ENCODE measurements at places on chromosomes 16 and 17.

GRCh38 chr16:50652836-50653425 is 28.2 kb downstream of the SNX20 start:
- DNase-seq: no peak

DNA sequence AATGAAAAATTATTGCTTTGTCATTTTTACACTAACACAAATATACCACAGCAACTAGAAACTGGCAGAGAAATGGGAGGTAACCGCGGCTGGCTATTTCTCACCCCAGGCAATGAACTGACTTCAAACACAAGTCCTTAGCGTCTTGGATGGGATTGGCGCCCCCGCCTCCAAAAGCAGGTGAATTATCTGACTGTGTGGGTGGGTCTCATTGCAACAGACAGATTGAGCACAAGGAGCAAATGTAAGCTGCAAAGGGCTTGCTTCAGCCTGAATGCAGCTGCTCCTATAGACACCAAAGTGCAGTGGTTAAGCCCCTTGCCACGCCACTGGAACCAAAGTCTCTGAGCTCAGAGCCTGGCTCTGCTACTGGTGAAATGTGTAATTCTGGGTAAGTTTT is 225.0 kb downstream of the XYLT1 start:
- no peak for DNase-seq

DNA sequence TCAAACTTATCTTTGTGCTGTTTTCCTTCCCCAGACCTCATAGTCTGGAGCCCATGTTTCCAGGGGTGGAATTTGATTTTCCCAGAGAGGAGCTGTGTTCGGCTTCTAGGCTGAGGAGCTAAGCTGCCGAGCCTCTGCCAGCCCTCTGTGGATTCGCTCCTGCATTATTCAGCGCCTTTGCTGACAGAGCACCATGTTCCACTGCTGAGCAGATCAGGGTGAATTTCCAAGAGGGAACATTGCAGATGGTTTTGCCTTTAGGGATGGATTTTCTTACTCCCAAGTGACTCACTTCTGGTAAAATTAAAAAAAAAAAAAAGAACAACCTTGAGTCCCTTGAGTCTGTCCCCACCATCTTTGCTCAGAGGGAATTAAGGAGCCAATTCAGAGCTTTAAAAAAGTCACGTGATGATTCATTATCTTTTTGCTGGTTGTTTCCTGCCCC is 229.5 kb downstream of the PRKCA start:
- DNase-seq: peak; percentile 57

DNA sequence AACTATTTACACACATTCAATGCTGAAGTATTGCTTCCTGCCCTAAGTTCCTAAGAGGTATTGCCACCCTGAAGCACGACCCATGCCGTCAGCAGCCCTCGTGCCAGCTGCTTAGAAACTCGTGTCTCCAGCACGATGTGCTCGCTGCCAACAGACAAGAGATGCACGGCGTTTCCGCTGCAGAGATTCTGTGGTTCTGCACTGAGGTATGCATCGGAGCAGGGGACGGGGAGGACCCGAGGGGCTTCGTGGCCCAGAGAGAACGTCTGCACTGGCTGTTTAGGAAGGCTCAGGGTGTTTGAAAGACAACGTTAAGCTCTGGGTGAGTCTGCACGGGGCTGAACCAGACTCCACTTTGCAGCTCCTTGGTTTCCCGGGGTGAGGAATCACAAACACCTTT is 82.7 kb upstream of the CREBBP start:
- DNase-seq: no peak

- no peak for DNase-seq
These were observed 71.6 kb downstream of the MAP2K6 start for GRCh38 chr17:69485901-69486643.

GRCh38 chr17:79028496-79029326 is 4.7 kb downstream of the C1QTNF1 start:
- DNase-seq: peak; percentile 52

DNA sequence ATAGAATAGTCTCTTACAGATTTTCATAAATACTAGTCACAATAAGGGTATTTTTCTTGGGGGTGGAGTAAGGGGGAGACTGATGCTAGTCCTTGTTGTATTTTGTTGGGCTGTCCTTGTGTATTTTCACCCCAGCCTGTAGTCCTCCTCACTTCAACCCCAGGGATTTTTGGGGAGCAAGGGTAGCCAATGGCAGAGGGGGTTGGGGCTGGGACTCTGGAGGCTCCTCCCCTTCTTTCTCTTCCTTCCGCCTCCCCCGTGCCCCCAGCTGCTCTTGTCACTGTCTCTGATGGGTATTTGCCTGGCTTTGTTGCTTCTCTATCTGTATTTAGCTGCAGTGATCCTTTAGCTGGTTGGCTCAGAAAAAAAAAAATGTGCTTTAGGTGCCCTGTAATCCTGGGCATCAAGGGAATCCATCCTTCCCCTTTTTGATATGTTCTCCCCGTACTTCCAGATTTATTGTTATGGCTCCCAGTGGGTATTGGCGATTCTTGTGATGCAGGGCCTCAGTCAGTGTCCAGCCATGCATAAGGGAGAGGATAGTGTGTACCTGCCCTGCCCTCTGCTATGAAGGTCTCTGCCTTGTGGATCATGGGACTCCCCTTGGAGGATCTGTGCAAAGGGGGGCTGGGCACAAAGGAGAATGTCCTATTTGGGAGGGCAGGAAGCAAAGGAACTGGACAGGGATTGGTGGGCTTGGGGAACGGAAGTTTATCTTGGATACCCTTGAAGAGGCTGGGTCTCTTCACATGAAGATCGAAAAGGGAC is 16.5 kb downstream of the SNF8 start:
- no peak for DNase-seq

GRCh38 chr17:41308918-41309359 is at the start of gene KRTAP16-1:
Gene KRTAP16-1, minus strand, starts transcription at chr17:41309309. Its CDS starts 56 bp downstream, at chr17:41309253.
- no peak for DNase-seq

DNA sequence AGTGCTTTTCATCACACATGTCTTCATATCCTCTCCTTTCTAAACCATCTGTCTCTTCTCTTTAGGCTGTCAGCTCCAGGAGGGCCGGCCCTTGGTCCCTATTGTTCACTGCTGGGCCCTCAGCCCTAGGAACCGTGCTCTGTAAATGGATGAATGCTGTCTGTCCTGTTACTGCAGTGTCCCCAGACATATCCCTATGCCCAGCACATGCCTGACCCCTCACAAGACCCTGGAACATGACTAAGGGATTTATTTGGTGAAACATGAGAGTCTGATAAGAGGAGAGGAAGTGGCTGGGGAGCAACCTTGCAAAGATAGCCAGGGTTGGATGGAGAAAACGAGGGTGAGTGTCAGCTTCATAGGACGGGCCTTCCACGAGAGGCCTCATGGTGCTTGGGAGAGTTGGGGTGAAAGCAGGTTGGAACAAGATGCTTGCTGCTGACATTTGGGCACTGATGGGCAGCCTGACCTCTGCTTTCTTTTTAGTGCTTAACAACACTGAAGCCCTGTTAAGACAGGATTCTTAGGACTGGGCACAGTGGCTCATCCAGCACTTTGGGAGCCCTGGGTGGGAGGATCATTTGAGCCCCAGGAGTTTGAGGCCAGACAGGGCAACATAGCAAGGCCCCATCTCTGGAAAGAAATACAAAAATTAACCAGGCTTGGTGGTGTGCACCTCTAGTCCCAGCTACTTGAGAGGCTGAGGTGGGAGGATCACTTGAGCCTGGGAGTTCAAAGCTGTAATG is 39.0 kb downstream of the ABCC1 start:
- DNase-seq: no peak

GRCh38 chr17:38420518-38420917 is 7.7 kb upstream of the ARHGAP23 start:
- DNase-seq: no peak

DNA sequence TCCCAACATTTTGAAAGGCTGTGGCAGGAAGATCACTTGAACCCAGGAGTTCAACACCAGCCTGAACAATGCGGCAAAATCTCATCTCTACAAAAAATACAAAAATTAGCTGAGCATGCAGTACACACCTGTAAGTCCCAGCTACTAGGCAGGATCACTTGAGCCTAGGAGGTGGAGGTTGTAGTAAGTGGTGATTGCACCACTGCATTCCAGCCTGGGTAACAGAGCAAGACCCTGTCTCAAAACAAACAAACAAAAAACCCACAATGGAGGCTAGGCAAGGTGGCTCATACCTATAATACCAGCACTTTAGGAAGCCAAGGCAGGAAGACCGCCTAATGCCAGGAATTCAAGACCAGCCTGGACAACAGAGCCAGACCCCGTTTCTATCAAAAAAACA is 12.0 kb downstream of the APPBP2 start:
- DNase-seq: peak; percentile 57

GRCh38 chr17:652314-652713 is 62.3 kb downstream of the VPS53 start:
- no peak for DNase-seq

GRCh38 chr17:17837380-17837821 is 615 bp upstream of the SREBF1 start:
- DNase-seq: peak; percentile 94

DNA sequence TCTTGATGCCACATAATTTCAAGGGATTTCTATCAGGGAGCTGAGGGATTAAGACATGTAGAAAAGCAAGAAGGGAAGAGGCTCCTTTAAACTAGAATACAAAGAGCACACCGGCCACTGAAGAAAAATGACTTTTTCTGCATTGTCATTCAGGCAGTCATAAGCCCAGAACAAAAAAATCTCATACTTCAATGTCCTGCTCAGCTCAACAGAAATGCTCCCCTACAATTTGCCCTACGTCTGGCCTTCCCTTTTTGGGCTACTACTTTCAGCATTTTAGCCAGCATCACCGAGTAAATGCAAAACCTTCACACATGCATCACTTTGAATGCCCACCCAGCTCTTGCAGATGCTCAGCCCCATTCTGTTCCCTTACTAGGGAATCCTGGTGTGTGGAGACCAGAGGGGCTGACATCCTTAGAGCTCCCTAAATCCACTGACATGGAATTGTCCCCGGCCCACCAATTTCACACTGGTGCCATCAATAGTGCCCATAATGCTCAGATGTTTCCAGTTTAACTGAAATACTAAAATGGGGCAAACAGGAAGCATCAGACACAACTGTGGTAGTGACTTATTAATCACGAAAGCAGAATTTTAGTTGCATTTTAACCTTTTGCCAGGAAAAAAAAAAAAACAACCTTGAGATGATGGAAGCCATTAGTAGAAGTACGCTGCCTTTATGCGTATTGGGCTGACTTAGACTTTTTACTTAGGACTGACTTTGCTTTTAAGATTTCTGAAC is 2.7 kb downstream of the MAP3K14 start:
- no peak for DNase-seq

- DNase-seq: no peak
These were observed 30.1 kb downstream of the SLC43A2 start for GRCh38 chr17:1598399-1599095.

DNA sequence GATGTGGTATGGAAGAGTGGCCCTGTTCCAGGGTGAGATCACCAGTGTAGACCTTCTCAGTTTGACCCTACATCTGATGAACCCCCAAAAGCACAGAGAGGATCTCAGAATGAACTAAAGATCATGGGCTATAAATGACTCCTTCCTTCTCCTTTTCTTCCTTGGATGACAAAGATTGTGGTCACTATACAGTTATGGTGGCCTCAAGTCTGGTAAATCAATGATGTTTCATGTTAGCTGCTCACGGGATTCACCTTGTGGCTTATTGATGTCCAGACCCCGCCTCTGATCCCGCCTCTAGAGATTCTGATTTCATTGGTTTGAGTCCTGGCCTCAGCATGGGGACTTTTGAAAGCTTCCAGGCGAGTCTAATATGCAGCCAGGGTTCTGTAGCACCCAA is 112.2 kb downstream of the PITPNC1 start:
- peak; percentile 26 for DNase-seq

GRCh38 chr17:60597297-60597696 is 2.7 kb upstream of the PPM1D start:
- DNase-seq: no peak

DNA sequence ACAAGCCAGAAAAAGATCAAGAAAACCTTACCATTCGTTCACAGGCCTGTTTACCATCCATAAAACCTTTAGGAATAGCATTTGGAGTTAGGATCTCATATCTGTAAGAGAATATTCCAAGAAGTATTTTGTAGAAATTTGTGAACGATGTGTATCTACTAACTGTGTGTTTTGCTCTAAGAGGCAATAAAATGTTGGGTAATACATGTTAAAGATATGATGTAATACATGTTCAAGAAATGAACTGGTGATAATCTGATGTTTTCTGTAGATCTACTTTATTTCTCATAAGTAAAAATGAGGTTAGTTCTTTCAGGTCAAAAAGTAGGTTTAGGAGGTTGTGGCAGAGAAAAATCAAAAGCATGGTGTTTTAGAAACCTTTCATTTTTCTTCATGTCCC is 83.2 kb downstream of the NDEL1 start:
- no peak for DNase-seq

DNA sequence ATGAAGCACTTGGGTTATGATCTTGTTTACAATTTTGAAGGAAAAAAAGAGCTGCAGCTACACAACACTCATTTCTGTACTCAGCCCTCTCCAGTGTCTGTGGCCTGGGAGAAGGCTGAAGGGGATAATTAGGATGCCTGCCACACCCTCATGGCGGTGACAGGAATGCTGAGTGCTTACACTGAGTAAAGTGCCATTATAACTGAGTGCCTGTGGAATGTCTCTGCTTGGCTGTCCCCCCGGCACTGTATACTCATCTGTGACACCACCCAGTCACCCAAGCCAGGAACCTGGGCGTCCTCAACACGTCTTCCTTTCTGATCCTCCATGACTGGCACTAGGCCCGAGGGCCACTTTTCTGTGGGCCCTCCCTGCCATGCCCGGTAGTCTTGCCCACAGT is 3.5 kb upstream of the MRPL38 start:
- DNase-seq: peak; percentile 96

- no peak for DNase-seq
These were observed 526 bp upstream of the MFSD6L start for GRCh38 chr17:8799570-8800212.

DNA sequence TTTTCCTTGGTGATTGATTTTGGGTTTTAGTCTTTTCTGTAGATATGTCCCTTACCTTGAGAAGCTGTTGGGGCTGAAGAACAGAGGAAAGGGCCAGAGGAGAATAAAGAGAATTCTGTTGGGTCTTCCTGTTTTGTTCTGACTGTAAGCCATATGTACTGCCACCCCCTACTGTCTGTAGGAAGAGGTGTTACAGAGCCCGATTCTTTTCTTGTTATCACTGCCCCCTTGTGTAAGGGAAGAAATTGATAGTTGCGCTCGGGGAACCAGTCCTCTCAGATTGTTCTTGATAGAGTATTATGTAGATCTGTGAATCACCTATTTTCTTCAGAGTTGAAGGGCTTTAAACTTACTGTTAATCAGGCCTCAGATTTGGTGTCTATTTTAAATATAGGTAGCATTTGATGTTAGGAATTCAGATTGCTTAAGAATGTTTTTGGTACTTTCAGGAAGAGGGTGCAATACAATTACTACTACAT is 2.4 kb downstream of the TANC2 start:
- peak; percentile 88 for DNase-seq

DNA sequence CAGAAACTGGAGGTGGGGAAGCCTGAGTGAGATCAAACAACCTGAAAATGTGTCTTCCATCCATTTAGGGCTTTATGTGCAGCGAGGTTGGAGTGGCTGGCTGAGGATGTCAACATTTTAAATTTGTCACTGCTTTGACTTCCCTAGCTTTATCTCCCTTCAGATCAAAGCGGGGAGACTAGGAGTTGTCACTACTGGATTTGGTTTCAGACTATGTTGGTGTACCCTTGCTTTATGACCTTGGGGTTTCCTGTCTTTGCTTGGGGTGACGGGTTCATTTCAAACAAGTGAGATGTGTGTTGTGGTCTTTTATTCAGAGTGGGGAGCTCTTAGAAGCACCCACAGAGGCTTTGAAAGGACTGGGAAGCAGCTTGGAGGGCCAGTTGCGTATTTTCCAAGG is 25.6 kb downstream of the MSI2 start:
- DNase-seq: no peak

All from islet precursor cell (in vitro differentiated cells).